Hindlimb muscle (tissue), 1 donor: ENCODE measurements at places on chromosomes 13 and 19. TPM values are rescaled to one million over a fixed set of nuclear protein-coding genes. Genes with fewer than 3 reads are reported as not detected.

DNA sequence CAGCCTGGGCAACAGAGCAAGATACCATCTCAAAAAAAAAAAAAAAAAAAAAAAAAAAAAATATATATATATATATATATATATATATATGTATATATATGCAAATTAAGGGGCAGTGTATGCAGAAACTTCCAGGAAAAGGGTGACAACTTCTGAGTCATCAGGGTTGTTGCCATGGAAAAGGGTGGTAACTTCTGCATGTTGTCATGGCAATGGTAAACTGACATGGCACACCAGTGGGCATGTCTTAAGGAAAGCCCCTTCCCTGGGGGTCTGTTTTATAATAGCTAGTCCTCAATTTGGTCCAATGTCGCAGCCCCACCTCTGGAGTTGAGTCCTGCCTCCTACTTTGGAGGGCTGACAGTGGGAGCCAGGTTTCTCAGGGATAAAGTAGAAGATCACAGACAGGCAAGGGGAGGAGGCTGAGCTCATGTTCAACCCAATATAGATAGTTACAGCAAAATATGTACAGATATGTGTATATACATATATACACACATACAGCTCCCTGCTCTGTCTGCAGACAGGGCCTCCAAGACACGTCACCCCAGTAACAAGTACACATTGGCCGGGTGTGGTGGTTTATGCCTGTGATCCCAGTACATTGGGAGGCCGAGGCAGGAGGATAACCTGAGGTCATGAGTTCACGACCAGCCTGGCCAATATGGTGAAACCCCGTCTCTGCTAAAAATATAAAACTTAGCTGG, 7.2 kb upstream of the FCHO1 start:
- DNase-seq = no peak

DNA sequence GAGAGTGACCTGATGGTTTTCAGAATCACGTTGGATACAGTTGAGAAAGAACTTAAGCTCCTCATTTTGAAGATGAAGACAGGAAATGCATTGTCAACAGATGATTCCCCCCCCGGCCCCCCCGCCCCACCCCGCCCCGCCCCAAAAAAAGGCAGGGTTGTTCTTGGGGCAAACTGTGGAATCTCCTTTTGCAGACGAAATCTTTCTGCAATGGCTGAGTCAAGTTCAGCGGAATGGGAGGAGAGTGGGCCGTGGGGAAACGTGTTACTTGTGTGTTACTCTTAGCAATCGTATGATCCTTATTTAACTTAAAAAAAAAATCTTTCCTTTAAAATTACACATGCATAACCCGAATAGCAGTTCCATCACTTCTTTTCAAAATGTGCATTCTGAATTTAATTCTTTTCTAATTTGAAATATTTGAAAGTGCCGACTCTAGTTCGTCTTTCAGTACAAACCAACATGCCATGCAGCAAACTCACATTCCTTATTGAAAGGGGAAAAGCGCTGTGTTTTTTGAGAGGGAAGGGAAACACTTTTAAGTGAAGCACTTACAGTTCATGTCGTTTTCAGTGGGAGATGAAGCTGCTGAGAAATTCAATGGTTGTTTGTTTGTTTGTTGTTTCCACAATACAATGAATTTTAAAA, 348.5 kb upstream of the ARGLU1 start:
- no peak for DNase-seq

Gene ZNF497
- polyA plus RNA-seq = 2.4 TPM

DNA sequence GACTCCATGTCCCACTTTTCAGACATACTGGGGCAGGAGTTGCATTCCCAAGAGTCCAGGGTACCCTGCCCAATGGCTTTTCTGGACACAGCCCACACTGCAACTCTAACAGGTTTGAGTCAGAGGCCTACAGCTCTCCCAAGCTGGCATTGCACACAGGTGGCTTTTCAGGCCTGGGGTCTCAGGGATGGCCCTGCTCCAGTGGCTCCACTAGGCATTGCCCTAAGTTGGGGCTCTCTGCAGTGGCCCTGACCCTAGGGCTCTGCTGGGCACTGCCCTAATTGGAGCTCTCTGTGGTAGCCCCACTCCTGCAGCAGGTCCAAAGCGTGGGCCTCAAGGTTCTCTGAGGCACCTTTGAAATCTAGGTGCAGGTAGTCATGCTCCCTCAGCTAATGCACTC, 408.8 kb downstream of the SUCLA2 start:
- no peak for DNase-seq

DNA sequence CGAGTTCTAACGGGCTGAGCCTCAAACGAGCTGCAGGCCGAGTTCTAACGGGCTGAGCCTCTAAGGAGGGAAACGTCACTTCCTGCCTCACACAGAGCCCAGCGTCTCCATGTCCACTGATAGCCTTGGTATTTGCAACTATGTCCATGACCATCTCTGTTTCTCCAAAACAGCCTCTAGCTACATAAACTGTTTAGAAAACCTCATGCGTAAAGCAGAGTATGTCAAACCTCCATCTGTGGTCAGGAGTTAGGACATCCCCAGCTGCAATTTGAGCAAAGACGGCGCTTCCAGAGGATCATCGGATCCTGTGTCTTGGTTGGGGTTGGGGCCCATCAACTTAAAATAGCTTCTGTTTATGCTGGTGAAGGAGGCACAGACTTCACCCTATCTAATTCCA, 20.8 kb downstream of the RASA3 start:
- DNase-seq = no peak

DNA sequence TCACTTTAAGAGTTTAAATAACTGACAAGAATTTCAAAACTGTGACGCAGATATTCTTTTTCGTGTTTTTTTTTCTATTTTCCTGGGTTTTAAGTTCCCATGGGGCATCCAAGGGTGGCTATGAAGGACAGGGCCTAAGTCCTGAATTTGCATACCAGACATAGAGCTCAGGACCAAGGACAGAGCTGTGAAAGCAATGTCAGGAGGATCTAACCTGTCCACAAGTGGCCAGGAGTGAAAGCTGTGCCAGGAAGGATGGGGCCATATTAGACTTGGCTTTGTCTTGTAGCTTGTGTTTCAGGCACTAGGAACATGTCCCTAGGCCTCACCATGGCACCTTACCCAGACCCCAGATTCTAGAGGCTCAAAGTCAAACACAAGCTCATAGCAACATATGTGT, 289.4 kb upstream of the MIR17HG start:
- DNase-seq = no peak
